ENCODE measurements at places on chromosomes 3 and 15.

GRCh38 chr15:40955930-40956540, 2.8 kb downstream of the CHAC1 start:
- no peak for DNase-seq

- no peak for DNase-seq
Observed at GRCh38 chr3:172201136-172201869, 161.9 kb downstream of the FNDC3B start.

GRCh38 chr3:165491487-165491886, 295.3 kb upstream of the SLITRK3 start:
- no peak for DNase-seq

DNA sequence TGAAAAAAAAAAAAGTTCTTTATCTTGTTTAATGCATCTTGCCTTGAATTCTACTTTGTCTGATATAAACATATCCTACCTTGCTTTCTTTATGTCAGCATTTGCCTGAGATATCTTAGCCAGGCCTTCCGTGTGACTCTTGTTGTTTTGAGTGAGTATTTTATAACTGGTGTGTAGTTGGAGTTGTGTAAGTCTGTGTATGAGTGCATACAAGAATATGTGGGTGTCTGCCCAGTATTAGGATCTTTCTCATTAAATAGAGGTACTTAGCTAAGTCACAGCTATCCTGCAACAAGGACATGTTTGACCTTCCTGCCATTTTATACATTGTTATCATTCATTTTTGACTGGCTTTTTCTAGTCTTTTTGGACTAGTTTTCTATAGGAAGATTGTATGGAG, 22.5 kb upstream of the TSPAN3 start:
- no peak for DNase-seq

GRCh38 chr15:49293941-49294340, 123.9 kb downstream of the GALK2 start:
- DNase-seq, result no peak

DNA sequence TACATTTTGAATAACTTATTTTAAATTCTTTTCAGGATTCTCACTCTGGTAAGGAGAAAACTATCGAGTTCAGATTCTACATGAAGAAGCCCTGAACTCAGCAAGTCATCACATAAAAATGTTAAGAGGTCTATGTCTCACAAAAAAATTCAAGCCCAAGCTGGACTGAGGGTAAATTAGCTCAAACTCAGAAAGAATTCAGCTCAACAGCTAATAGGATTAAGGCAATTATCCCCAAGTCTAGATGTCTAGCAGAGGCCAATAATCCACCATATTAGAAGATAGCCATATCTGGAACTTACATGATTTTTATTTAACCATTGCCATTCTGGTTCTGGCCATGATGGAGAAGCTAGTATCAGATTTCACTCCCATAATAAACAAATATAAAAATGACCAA, 909.7 kb downstream of the PLOD2 start:
- no peak for DNase-seq

- no peak for DNase-seq
Observed at GRCh38 chr15:50247819-50248655, 17.5 kb downstream of the HDC start.

- DNase-seq, result no peak
Observed at GRCh38 chr3:148881286-148881685, 16.2 kb downstream of the CPA3 start.

- no peak for DNase-seq
Observed at GRCh38 chr3:20097015-20097414, 56.8 kb downstream of the KAT2B start.

DNA sequence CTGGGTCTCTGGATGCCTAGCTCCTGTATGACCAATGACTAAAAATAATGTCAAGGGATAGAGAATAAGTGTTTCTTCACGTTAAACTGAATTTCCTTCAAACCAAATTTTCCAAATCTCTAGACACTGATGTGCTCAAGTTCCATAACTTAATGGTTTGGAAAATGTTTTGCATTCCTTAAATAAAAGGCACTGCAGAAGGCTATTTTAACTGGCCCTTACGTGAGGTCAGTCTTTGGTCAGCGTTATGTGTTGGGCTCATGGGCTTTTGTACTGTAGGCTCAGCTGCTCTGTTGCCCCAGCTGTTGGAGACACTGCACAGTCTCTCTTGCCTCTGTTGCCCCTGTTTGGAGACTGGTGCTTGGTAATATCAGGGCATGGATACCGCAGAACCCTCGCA, 188.5 kb downstream of the TPRG1 start:
- DNase-seq, result no peak

DNA sequence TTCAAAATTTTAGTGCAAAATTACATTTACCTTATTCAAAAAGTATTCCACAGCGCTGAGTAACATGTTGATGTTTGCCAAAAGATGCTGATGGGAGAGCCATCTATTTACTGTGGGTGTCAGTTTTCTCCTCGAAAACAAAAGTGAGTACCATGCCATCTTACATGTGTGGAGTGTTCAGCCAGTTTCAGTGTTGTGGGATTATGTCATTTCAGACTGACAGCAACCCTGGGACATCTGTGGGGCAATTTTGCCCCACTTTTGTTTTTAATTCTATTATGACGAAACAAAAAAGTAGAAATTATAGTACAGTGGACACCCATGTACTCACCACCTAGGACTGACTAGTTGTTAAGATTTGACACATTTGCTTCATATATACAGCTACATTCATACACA, 19.6 kb downstream of the SLCO3A1 start:
- DNase-seq, result no peak

GRCh38 chr15:73607405-73607804, 25.8 kb downstream of the NPTN start:
- no peak for DNase-seq

DNA sequence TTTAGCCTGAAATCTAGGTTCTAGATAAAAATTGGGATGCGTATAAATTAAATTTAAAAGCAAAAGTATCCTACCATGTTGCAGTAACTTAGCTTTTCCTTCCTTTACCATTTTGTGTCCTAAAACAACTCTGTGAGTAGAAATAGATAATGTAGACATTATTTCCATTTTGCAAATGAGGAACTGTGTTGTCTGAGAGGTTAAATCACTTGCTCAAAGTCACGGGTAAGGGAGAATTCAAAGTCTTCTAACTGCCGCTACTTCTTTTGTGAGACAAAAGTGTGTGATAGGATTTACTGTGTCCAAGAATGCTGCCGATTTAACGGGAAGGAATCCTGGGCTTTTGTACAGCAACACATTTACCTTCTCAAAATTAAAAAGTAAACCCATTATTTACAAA, 40.7 kb downstream of the MYO1E start:
- DNase-seq, result no peak

DNA sequence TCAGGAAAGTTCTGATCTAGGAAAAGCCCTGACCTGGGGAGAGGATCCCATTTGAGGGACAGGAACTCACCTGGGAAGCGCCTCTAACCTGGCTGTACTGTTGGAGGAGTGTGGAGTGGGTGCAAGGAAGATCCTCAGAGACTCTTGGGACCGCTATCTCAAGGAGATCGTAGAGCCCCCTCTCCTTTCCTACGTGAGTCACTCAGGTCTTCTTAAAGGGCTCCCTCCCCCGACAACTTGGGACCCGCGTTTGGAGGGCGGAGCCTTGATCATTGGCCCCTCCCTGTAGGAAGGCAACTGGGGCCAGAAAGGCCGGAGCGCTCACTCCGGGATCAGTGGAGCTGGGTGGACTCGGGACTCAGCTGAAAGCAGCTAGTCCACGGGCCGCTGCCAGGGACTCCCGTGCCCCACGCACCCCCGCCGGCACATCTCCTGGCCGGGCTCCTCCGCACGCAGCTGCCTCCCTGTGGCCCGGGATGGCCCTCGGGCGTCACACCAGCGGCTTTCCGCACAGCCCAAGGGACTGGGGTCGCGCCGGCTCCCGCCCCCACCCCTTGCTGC, 520 bp downstream of the SLC26A6 start:
- DNase-seq, result peak; percentile 65

DNA sequence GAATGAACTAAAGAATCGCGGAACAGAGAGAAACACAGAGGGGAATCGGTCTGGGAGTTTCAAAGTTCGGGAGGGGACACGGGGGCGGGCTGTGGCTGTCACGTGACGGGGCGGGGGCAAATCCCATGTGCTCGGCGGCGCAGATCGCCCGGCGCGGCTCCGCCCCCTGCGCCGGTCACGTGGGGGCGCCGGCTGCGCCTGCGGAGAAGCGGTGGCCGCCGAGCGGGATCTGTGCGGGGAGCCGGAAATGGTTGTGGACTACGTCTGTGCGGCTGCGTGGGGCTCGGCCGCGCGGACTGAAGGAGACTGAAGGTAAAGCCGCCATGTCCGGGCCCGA, at the start of gene EIF4G1:
TSS of gene EIF4G1 (plus strand) at position 244 of the 337 bp plus-strand sequence. CDS start 1,191 bp downstream, outside the sequence.
- peak; percentile 95 for DNase-seq

DNA sequence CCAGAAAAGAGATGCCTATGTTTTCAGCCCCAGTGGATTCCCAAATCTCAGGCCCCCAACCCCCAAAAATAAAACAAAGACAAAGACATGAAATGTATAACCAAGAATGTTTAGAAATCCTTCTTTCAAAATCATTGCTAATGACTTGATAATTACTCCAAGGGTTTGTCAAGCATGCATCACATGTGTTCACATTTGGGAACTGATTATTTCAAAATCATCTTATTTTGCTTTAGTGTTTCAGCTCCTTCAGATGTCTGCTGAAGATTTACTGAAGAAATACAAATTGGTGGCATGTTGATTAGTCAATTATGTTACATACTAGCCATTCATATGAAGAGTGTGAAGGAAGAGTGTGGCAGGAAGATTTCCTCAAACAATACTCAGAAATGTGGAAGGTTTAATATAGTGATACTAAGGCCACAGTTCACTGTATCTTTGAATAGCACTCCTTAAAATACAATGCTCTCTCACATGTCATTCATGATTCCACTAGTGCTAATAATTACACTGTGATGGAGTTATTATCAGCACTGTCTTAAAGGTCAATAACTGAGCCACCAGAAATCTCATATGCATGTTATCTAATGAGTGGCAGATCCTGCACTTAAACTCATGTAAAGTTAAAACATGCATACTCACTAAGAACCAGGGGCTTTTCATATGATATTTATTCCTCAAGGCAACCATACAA, 134.5 kb upstream of the TGFBR2 start:
- no peak for DNase-seq

DNA sequence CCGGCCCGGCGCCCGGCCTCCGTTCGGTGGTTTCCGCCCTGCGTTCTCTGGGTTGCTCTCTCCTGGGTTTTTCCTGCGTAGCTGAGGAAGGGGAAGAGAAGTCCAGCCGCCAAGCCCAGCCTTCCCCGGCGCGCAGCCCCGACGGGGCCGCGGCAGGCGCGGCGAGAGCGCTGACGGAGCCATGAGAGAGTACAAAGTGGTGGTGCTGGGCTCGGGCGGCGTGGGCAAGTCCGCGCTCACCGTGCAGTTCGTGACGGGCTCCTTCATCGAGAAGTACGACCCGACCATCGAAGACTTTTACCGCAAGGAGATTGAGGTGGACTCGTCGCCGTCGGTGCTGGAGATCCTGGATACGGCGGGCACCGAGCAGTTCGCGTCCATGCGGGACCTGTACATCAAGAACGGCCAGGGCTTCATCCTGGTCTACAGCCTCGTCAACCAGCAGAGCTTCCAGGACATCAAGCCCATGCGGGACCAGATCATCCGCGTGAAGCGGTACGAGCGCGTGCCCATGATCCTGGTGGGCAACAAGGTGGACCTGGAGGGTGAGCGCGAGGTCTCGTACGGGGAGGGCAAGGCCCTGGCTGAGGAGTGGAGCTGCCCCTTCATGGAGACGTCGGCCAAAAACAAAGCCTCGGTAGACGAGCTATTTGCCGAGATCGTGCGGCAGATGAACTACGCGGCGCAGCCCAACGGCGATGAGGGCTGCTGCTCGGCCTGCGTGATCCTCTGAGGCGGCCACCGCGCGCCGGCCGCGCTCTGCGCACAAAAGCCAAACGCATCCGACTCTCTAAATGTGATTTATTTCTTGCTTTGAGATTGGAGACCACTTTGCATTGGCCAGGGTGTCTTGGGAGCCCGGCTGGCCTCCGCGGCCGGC, 727 bp downstream of the RAP2B start:
- DNase-seq, result no peak

DNA sequence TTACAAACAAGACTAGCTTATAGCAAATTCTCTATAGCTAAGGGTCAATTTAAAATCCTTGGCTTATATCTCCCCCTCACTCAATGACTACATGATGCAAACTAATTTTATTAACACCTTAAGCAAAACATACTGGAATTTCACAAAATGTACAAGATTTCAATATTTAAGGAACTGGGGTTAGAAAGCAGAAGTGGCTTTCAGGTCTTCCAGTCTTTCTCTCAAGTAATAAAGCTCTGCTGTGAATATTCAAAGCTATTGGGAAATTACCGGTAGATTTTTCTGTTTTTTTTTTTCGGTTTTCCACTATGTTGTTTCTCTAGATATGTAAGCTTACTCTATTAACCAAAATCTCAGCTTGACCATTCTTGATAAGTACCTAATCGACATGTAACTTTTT, 3.9 kb downstream of the EPM2AIP1 start:
- DNase-seq, result no peak

- no peak for DNase-seq
Observed at GRCh38 chr3:149376718-149377407, 586 bp downstream of the TM4SF1 start.

DNA sequence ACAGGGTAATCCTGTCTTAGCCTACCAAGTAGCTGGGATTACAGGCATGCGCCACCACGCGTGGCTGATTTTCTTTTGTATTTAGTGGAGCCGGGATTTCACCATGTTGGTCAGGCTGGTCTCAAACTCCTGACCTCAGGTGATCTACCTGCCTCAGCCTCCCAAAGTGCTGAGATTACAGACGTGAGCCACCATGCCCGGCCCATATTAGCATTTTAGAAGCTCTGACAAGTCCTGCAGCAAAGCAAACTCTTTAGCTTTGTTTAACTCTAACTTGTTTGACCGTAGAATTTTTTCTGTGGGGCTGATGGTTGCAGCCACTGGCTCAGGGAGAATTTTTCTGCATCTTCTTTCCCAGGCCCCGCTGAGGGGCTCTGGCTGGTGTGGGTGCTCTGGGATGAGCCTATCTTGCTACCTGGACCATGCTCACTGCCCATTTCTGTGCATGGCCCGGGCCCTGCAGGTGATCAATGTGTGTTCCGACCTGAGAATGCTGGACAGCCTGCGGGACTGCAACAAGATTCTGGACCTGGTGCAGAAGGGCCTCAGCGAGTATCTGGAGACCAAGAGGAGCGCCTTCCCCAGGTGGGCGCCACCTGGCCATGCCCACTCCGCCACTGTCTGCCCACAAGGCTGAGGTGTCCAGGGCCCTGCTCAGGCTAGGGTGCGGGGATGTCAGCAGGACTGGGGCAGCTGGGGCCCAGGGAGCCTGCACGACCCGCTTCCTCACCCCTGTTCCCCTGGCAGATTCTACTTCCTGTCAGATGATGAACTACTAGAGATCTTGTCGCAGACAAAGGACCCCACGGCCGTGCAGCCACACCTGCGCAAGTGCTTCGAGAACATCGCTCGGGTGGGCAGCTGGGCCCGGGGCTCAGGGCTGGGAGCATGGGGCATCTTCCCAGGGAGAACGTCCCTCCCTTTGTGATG, 41.3 kb downstream of the DNAH1 start:
- no peak for DNase-seq

GRCh38 chr15:66503780-66504562, 684 bp downstream of the RPL4 start:
- DNase-seq, result no peak

GRCh38 chr3:172446198-172446597, 2.1 kb downstream of the GHSR start:
- no peak for DNase-seq

GRCh38 chr3:16916840-16917239, 32.1 kb downstream of the PLCL2 start:
- no peak for DNase-seq

GRCh38 chr3:122025296-122025695, 3.2 kb upstream of the ILDR1 start:
- no peak for DNase-seq

Measured in D721Med (cell line).